Ascending aorta (tissue), 2 donors: ENCODE measurements at places on chromosomes 1 and 21. TPM values are rescaled to one million over a fixed set of nuclear protein-coding genes. Genes with fewer than 3 reads are reported as not detected.
A peak's percentile ranks its signal among the peaks of the same experiment; 100 is the strongest.

Gene TMEM63A
- 41.3 TPM for total RNA-seq

GRCh38 chr1:3271866-3272265 lies 182.6 kb upstream of the ARHGEF16 start:
- H3K36me3 ChIP-seq, result no peaks in the 10 kb centered on the region
- no peak overlapping the region for H3K4me3 ChIP-seq
- peak overlapping the region; percentile 63 for H3K27ac ChIP-seq

- no peak overlapping the region for H3K4me3 ChIP-seq
- peak overlapping the region; percentile 37 for H3K27ac ChIP-seq
- H3K27me3 ChIP-seq, result no peaks in the 10 kb centered on the region
- no peak for DNase-seq
Measured at GRCh38 chr1:109880971-109881894, 29.4 kb upstream of the CSF1 start.

DNA sequence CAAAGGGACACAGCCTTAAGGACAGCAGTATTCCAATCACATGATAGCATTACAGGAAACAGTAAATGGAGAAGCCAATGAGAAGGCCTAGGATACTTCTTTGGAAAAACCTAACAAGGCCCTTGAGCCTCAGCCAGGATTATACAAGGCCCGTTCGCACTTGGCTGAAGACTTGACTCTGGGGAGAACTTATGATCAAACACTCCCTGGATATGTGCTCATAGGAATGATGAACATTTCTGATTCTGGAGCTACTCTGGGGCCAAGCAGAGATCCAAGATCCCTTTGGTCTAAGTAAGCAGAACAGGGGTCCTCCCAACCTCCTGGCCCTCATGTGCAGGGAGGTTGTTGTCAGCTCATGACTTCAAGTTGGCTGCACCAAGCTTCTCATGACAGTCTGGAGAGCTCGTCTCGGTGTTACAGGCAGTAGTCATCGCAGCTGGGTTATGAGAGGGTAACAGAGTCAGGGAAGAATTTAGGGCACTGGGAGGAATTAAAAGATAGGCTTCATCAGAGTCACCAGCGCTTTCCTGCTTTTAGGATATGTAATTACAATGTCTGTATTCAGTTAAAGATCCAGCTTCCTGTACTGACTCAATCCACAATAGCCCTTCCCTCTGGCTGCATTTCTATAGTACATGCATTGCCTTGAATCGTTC lies 92.5 kb upstream of the IRF2BP2 start:
- H3K36me3 ChIP-seq, result no peaks in the 10 kb centered on the region
- H3K27me3 ChIP-seq, result no peaks in the 10 kb centered on the region

Gene LCE6A
- not detected for total RNA-seq

Gene SLC22A15
- 5.6 TPM for total RNA-seq

Gene ACBD6
- 67.7 TPM for total RNA-seq

Gene TRAF3IP3
- not detected for total RNA-seq

DNA sequence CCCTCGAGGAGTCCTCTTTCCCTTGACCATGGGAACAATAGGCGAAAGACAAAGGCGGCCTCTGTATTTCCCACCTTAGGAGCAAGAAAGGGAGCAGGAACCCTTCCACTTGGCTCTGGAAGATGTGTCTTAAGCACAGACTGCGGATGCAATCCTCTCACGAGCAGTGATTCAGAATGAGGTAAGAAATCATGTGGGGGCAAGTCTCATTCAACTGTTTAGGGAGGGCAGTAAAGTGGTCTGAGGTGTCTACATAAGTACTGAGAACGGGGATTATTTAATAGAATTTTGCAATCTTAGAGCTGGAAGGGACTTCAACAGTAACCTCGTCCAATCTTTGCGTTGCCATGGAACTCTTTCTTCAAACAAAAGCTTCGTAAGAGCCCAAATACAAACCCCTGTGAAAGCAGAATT lies 1.6 kb upstream of the DYRK3 start:
- H3K4me3 ChIP-seq, result no peak overlapping the region
- H3K27me3 ChIP-seq, result no peaks in the 10 kb centered on the region
- peak overlapping the region; percentile 5 for H3K27ac ChIP-seq
- DNase-seq, result no peak
- H3K36me3 ChIP-seq, result no peaks in the 10 kb centered on the region
- no peaks in the 10 kb centered on the region for H3K4me1 ChIP-seq
